Posterior vena cava (tissue), 2 donors: ENCODE measurements at places on chromosomes 16 and 17. TPM values are rescaled to one million over a fixed set of nuclear protein-coding genes. Genes with fewer than 3 reads are reported as not detected.

Gene APOBR
- 2.1 TPM for total RNA-seq

Gene TCF25
- 158 TPM for total RNA-seq

Gene WNT9B
- 7.5 TPM for total RNA-seq

Gene OR1A2
- total RNA-seq, result not detected

Gene SPNS3
- total RNA-seq, result 0.24 TPM

Gene SRCIN1
- total RNA-seq, result 0.93 TPM

Gene TSNAXIP1
- 0.37 TPM for total RNA-seq

Gene TBC1D3
- not detected for total RNA-seq

Gene EVPLL
- total RNA-seq, result not detected

Gene PPL
- total RNA-seq, result 24.1 TPM

Gene CCL18
- total RNA-seq, result 3.2 TPM
